ENCODE measurements at places on chromosomes 12 and 14. TPM values are rescaled to one million over a fixed set of nuclear protein-coding genes. Genes with fewer than 3 reads are reported as not detected.

GRCh38 chr14:54685286-54685845 lies 118.4 kb downstream of the SAMD4A start:
- DNase-seq, result no peak

LHX5 gene
- total RNA-seq, result not detected

DNA sequence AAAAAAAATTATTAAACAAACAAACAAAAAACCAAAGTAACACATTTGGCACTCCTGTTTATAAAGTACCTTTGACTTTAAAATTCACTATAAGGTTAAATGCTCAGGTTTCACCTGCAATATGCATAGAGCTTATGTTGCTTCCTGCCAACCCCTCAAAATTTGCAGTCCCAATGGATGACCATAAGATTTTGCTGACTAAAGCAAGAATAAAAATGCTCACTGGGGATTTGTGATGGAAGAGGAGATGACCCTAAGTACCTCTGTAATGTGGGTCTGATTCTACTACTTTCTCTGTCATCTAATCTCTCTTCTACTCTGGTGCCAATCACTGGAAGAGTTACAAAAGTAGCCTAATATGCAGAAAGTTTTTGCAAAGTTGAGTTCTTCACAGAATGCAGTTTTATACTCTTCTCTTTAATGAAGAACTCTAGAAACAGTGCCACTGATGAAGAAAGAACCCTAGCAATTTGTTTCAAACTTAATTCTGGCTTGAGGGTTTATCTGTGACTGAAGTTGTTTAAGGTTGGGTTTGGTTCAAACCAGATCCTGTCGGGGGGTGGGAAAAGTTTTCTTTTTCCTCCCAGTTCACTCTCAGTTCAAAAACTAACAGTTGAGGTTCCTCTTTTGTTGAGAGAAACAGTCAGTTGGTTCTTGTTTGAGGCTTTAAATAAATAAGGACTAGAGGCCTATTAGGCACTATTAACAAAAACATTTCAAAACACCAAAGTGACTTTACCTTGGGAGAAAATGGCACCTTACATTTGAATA lies 10.9 kb downstream of the WASHC3 start:
- DNase-seq, result no peak

- no peak for DNase-seq
These were observed 192.7 kb upstream of the ATP2B1 start for GRCh38 chr12:89901319-89901718.

DNA sequence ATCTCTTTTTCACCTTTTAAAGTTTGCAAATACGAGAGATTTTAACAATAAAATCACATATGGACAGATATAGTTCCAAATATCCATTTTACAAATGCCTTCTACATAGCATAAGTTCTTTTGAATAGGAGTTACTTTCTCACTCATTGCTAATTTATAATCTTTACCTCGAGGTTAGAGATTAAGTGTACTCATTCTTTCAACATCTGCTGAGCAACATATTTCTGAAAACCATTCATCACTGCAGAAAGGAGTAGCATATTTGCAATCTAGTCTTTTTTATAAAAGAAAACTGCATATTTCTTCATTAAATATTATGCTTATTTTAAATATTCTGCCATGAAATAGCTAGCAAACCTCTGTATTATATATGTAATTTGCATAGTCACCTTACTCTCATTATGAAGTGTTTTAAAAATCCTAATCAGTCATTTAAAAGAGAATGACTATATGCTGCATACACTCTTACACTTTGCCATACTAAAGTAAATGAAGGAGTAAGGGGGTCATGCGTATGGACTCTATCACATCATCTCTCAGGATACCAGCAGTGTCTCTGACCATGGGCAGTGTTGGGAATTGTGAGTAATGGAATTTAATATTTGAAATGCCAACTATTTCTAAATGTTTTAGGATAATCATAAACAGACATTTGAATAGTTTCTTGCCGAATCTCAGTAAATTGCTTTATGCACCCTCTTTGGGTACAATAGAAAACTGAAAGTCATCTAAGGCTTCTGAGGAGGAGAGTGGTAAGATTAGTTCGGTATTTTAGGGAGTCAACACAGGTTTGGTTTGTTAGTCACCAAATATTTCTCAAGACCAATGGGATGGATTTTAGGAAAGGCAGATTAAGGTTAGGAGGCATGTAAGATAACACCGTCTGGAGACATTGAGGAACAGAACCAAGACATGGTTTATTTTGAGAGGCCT lies 524.8 kb upstream of the ATP2B1 start:
- DNase-seq, result no peak

GRCh38 chr14:100823413-100824080 lies 2.4 kb upstream of the MEG3 start:
- DNase-seq, result no peak
